ENCODE measurements at places on chromosomes 4 and X.

DNA sequence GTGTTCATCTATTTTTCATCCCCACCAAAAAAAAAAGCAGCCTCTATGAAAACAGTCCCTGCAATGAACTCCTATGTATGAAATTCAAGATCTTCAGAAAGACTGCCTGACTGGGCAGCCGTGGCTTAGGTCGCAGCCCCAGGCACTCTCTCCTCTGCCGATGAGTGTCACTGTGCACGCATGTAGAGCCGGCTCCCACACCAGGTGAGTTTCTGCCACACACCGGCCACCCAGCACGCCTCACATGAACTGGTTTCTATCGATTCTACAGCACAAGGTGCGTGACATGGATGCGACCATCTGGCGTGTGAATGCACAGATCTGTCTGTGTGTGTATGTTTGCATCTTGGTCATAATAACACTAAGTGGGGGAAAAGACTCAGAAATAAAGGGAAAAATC is 140.4 kb downstream of the AFAP1 start:
- DNase-seq = no peak

DNA sequence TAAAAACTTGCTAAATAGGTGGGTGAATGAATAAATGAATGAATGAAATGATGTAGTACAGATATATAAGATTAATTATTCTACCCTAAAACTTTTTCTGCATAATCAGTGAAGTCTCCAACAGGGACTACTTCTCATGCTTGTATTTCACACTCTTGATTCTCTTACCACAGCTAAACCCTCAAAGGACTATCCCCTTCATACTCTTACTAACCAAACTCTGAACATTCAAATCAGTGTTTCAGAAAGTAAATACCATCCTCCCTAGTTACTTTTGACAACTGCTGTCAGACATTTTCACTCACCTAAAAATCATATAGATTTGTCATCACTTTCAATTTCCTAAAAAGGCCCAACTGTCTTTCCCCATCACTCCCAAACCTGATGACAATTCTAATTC is 234.3 kb upstream of the HHIP start:
- DNase-seq = no peak

DNA sequence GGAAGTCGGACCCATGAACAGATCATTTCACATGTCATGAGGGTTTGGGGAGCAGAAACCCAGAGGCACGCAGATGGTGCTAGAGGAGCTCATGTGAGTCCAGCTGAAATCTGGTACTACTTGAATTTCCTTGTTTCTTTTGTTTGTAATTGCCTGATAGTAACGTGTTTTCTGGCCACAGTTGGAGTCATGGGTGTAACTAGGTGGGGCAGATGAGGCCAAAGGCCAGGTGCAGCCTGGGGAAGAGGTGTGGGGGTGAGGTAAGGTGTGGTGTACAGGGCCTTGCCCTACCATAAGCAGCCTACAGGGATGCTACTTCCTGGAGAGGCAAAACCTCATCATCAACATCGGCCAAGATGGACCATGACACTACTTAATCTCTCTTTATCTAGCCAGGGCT is 271.4 kb downstream of the PTTG2 start:
- no peak for DNase-seq

DNA sequence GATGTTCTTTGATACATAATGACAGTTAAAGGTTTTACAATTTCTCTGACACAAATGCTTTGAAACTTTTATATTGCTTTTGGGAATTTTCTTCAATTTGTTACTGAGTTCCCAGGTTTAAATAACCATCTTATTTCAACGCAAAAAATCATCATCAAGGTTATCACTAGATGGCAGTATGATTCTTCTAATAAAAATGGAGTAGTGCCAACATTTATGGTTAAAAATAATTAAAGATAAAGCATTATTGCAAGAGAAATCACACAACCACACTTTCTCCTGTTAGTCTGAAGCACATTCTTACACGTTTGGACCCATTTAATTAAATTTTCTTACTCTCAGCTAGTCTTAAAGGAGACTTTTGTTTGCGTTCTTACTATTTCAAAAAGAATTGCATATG is 611.3 kb upstream of the CPXCR1 start:
- DNase-seq = no peak

- DNase-seq = no peak
Observed at GRCh38 chr4:99339172-99339571, 13.4 kb downstream of the ADH1C start.

GRCh38 chr4:172802032-172802431 is 366.6 kb upstream of the GALNT7 start:
- DNase-seq = no peak
